ENCODE measurements at places on chromosomes 4 and X. TPM values are rescaled to one million over a fixed set of nuclear protein-coding genes. Genes with fewer than 3 reads are reported as not detected.

The COL25A1 gene
- total RNA-seq, result not detected

The MAGEA12 gene
- total RNA-seq, result not detected

The TCEAL5 gene
- total RNA-seq, result not detected

The KCND1 gene
- 0.09 TPM for total RNA-seq

The PRRG1 gene
- 8.8 TPM for total RNA-seq

The RHOXF2 gene
- total RNA-seq, result not detected

The ITIH6 gene
- total RNA-seq, result not detected

The ABCD1 gene
- 19.9 TPM for total RNA-seq

The SMIM10L2A gene
- total RNA-seq, result 0.05 TPM

The CACNA1F gene
- not detected for total RNA-seq

The SPANXD gene
- total RNA-seq, result not detected

The USP17L26 gene
- total RNA-seq, result not detected

The EMCN gene
- 27.5 TPM for total RNA-seq

The FAM114A1 gene
- 24.6 TPM for total RNA-seq

The UNC5C gene
- not detected for total RNA-seq

The USP17L28 gene
- not detected for total RNA-seq

The SFRP2 gene
- not detected for total RNA-seq

The TMEM150C gene
- total RNA-seq, result 8.2 TPM

The F8A1 gene
- 5.0 TPM for total RNA-seq

The XPNPEP2 gene
- total RNA-seq, result 1.3 TPM

The CTAG2 gene
- total RNA-seq, result not detected

The CITED1 gene
- total RNA-seq, result not detected

The PIN4 gene
- total RNA-seq, result 8.1 TPM

The CENPI gene
- not detected for total RNA-seq

The CCDC158 gene
- total RNA-seq, result not detected

The PHKA1 gene
- 98.6 TPM for total RNA-seq

The GAB3 gene
- total RNA-seq, result 0.92 TPM

The RTL3 gene
- not detected for total RNA-seq

The IL2 gene
- total RNA-seq, result not detected

The IL21 gene
- not detected for total RNA-seq

The SPANXC gene
- total RNA-seq, result not detected

The PCDH19 gene
- 1.5 TPM for total RNA-seq

The NRK gene
- not detected for total RNA-seq

The SEPSECS gene
- 5.1 TPM for total RNA-seq

The HTN3 gene
- total RNA-seq, result not detected

The TSPAN7 gene
- total RNA-seq, result 38.1 TPM

The ZMAT1 gene
- total RNA-seq, result 0.68 TPM

The SOD3 gene
- 4.2 TPM for total RNA-seq

The PDK3 gene
- 1.8 TPM for total RNA-seq

The ZIC3 gene
- not detected for total RNA-seq

The OFD1 gene
- 8.0 TPM for total RNA-seq

The BBS12 gene
- 1.6 TPM for total RNA-seq

The CXCL3 gene
- total RNA-seq, result not detected

The SPANXA1 gene
- not detected for total RNA-seq

The CTAG1B gene
- not detected for total RNA-seq

Data from gastrocnemius medialis (tissue), 4 donors.